ENCODE measurements at places on chromosomes 3 and 15.

DNA sequence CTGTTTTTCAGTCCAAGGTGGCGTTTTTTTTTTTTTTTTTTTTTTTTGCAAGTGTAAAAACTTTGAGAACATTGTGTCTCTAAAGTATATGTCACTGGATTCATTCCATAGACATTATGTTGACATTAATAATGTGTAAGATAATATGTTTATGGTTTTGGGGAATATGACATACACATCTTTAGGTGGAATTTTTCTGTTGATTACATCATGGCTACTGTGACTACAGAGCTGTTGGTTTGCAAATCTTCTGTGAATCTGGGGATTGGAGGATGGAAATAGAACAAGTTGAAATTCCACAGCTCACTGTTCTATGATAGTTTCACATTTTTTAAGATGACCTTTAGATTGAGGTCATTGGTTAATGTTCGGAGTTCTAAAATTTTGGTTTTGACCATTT, 24.4 kb upstream of the PLSCR2 start:
- no peak for DNase-seq

GRCh38 chr3:13623101-13623654, 74.3 kb downstream of the FBLN2 start:
- DNase-seq: no peak

- DNase-seq: no peak
These were observed 983 bp downstream of the KBTBD12 start for GRCh38 chr3:127915937-127916493.

DNA sequence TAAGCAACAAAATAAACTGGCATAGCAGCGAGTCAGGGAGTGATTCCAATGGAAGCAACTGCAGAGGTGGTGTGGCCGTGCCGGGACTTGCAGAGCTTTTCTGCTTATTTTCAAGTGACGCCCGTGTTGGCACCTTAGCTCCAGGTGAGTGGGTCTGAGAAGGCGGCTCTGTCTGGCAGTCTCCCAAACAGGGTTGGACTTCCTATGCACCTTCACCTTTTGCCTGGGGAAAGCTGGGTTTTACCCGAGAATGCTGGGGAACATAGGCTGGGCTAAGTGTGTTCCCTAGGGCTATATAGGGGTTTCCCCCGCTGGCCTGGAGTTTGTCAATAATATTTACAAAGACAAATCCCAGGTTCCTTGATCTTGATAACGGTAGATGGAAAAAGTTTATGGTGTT, 179.9 kb upstream of the TBL1XR1 start:
- DNase-seq: no peak

DNA sequence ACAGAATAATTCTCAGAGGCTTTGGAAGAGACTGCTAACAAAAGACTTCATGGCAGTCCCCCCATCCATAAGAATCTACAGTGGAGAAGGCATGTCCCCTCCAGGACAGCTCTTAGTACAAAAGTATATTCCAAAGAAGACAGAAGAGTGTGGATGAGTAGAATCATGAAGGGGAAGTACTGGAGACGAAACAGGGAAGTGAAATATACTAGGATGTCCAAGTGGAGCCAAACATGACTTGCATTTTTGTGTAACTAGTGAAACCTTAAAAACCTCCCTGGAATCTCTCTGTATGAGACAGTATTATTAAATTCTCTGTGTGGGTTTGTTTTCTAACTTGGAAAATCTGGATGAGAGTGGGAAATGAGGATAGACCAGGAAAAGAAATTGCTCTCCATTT, 312.4 kb downstream of the RSL24D1 start:
- no peak for DNase-seq

GRCh38 chr15:48170981-48171380, 7.1 kb downstream of the MYEF2 start:
- no peak for DNase-seq

DNA sequence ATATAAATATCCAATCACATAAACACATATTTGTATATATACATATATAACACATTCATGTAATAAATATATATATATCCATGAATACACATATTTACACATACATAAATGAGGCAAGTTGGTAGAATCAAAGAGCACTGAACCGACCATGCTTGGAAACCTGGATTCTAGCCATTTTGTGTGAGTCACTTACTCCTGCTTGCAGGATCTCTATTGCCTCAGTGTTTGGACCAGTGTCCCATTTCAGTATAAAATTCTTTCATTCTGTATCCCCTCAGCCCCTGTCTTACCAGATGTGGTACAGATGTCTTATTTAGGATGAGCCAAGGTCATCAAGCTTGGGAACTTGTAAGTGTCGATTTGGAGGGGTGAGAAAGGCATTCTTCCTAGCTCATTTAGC, 391.4 kb upstream of the FRG2C start:
- no peak for DNase-seq

- peak; percentile 94 for DNase-seq
These were observed at the start of gene ITPKA for GRCh38 chr15:41493205-41493901. TSS of gene ITPKA (plus strand) at chr15:41493874. CDS start at chr15:41493928, 54 bp downstream.

- DNase-seq: no peak
These were observed 168.8 kb upstream of the MANF start for GRCh38 chr3:51216291-51216690.

GRCh38 chr3:2929574-2929973, 180.6 kb downstream of the IL5RA start:
- DNase-seq: no peak

DNA sequence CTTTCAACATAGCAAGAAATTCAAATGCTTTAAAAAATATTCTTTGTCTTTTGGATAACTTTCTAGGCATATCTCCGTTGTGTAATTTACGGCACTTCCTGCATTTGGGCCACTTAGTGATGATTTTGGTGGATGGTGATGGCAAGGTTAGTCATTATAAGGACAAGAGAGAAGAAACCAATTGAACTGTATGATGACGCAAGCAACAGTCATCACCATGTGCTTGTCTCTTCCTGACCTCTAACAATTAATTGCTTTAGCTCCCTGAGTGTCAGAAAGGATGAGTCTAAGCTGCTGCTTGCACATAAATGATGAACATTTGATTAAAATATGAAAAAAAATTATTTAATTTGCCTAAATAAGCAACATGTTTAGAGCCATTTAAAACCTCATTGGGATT, 11.3 kb upstream of the P2RY12 start:
- DNase-seq: no peak

DNA sequence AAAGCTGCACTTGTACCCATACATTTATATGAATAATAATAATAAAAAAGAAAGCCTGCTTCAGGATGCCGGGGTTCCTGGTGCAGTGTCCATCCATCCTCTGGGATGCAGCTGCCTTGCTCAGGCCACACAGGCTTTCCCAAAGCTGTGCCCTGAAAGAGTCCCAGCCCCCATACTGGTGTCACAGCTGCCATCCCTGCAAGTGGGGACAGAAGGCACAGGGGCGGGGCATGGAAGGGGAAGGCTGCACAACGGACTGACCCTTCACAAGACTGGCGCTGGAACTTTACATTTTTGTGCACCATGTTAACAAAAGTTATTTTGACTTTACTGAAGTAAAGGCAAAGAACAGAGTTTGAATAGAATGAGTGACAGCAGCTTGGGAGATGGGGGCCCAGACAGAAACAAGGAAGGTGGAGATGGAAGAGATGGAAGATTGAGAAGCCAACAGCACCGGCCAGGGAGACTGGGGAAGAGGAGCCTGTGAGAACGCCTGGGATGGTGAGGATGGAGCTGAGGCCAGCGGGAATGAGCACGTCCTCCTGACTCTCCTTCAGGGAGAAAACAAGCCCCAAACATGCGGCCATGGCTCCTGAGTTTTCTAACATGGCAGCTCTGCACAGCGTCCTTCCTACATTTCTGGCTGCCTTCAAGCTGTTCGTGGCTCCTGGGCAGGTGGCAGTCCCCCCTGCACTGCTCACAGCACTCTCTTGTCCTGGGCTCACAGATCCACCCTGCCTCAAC, 73.1 kb downstream of the ABTB1 start:
- DNase-seq: no peak

- no peak for DNase-seq
These were observed 230.5 kb upstream of the PROK2 start for GRCh38 chr3:72015463-72015862.

- DNase-seq: no peak
These were observed 287.8 kb downstream of the CHL1 start for GRCh38 chr3:484341-484740.

DNA sequence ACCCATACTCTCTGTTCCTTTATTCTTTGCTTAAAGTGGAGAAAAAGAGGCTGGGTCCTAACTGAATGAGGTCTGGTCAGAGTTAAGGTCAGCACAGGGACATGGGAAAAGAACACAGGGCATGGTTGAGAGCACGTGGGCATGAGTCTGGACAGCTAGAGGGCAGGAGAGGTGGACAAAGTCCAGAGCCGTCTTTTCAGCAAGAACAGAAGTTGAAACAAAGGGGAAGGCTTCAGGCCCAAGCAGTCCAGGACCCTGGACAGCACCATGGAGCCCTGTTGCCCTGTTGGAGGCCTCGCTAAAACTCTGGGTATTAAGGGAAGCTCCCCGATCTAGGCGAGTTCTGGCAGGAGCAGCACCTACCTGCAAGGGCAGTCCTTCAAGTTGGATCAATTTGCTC, 50.7 kb downstream of the XYLB start:
- no peak for DNase-seq

- DNase-seq: no peak
These were observed 33.5 kb upstream of the USP8 start for GRCh38 chr15:50390554-50391264.

GRCh38 chr3:65939801-65940246, 98.9 kb downstream of the MAGI1 start:
- DNase-seq: no peak

- no peak for DNase-seq
These were observed 2.9 kb downstream of the THBS1 start for GRCh38 chr15:39583596-39584265.
